CD4-positive, alpha-beta memory T cell (primary cell): ENCODE measurements at places on chromosomes 4 and X. TPM values are rescaled to one million over a fixed set of nuclear protein-coding genes. Genes with fewer than 3 reads are reported as not detected.

GRCh38 chr4:120434756-120435155, 368.1 kb upstream of the MAD2L1 start:
- H3K4me1 ChIP-seq = no peaks in the 10 kb centered on the region
- H3K4me3 ChIP-seq = no peak overlapping the region
- no peaks in the 10 kb centered on the region for H3K27me3 ChIP-seq
- no peak overlapping the region for H3K27ac ChIP-seq

Gene RWDD4
- total RNA-seq = 13.8 TPM

Gene ARMCX5
- total RNA-seq = 10.1 TPM

DNA sequence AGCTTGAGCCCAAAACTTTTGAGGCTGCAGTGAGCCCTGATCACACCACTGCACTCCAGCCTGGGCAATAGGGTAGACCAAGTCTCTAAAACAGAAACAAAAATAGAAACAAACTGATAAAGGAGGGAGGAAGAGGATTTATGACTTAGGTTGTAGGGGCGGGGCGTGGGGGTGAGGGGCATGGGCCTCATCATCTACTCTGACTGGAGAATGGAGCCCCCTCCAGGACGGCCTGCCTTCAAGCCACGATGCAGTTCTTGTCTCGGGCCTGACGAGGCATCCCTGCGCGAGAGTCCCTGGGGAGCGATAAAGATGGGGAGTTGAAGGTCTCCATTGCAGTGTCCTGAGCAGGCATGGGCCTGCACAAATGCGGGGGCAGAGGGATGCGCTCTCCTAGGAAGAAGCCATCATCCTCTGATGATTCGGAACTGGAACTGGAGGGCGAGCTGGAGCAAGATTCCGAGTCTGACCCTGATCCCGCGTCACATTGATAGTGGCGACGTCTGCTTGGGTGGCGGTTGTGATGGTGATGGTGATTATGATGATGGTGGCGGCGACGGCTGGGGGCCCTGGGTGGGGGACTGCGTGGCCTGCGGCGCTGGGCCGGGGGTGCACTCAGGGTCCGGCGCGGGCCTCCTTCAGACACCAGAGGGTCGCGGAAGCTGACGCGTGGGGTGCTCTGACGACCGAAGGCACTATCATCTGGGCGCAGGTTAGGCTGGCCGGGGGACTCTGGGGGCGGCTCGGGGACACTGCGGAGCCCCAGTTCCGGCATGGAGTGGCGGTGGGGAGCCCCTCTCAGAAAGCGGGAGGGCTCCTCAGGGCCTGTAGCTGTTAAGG, 4.0 kb downstream of the PLP2 start:
- no peak for DNase-seq
- no peak overlapping the region for H3K27ac ChIP-seq
- peaks cover 15% of the 10 kb centered on the region for H3K4me1 ChIP-seq
- peaks cover 10% of the 10 kb centered on the region for H3K36me3 ChIP-seq
- H3K4me3 ChIP-seq = no peak overlapping the region

Gene NSUN7
- not detected for total RNA-seq

- H3K27me3 ChIP-seq = no peaks in the 10 kb centered on the region
- DNase-seq = no peak
- H3K4me1 ChIP-seq = no peaks in the 10 kb centered on the region
- H3K4me3 ChIP-seq = no peak overlapping the region
Measured at GRCh38 chr4:86870442-86871069, 21.4 kb upstream of the SLC10A6 start.

Gene FAM114A1
- 0.09 TPM for total RNA-seq

- H3K4me1 ChIP-seq = no peaks in the 10 kb centered on the region
- no peaks in the 10 kb centered on the region for H3K27me3 ChIP-seq
- no peak for DNase-seq
- no peak overlapping the region for H3K27ac ChIP-seq
Measured at GRCh38 chr4:129821073-129821472, 725.1 kb downstream of the C4orf33 start.

Gene SCOC
- total RNA-seq = 21.8 TPM

Gene FOXR2
- not detected for total RNA-seq

Gene FRG2
- total RNA-seq = not detected

GRCh38 chrX:132648895-132649294, 160.1 kb upstream of the MBNL3 start:
- no peaks in the 10 kb centered on the region for H3K36me3 ChIP-seq
- no peak overlapping the region for H3K4me3 ChIP-seq
- no peak overlapping the region for H3K27ac ChIP-seq
- H3K27me3 ChIP-seq = no peaks in the 10 kb centered on the region

GRCh38 chr4:125303821-125304220, 10.9 kb upstream of the FAT4 start:
- no peaks in the 10 kb centered on the region for H3K4me1 ChIP-seq
- no peaks in the 10 kb centered on the region for H3K36me3 ChIP-seq
- H3K27ac ChIP-seq = no peak overlapping the region
- no peak overlapping the region for H3K4me3 ChIP-seq

DNA sequence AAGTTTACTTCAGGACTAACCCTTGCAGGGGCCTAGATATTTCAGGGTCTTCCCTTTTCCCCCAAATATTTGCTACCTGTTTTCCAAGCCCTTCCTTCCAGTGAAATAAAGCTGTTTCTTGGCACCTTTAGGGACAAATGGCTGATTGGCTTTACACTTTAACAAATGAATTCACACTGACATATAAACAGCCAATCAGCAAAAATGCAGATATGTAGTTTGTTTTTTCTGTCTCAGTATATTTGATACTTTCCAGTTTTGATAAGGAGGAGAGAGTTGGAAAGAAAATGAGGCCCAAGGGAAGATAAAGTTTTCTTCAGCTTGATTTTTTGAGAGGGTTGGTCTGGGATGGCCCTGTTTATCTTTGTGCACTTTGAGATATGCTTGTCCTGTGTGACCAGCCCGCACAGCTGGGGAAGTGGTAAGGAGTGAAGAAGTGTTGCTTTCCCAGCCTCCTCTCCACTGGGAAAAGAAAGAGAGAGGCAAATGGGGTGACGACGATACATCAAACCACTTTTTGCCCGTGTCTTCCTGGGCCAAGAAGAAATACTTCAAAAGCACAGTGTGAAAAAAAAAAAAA, 67.5 kb downstream of the MGST2 start:
- no peak overlapping the region for H3K27ac ChIP-seq
- peaks cover 14% of the 10 kb centered on the region for H3K4me1 ChIP-seq
- H3K4me3 ChIP-seq = no peak overlapping the region

GRCh38 chr4:176433983-176434382, 114.2 kb downstream of the SPCS3 start:
- no peak for DNase-seq
- H3K4me3 ChIP-seq = no peak overlapping the region
- H3K36me3 ChIP-seq = no peaks in the 10 kb centered on the region
- no peaks in the 10 kb centered on the region for H3K27me3 ChIP-seq

GRCh38 chrX:72685810-72686456, 28.2 kb downstream of the PHKA1 start:
- H3K4me3 ChIP-seq = no peak overlapping the region
- H3K27me3 ChIP-seq = no peaks in the 10 kb centered on the region
- no peak overlapping the region for H3K27ac ChIP-seq

- H3K27ac ChIP-seq = no peak overlapping the region
- no peaks in the 10 kb centered on the region for H3K4me1 ChIP-seq
- DNase-seq = no peak
- no peak overlapping the region for H3K4me3 ChIP-seq
- no peaks in the 10 kb centered on the region for H3K36me3 ChIP-seq
Measured at GRCh38 chr4:3283483-3283882, 9.3 kb upstream of the RGS12 start.

Gene XG
- total RNA-seq = 0.32 TPM

DNA sequence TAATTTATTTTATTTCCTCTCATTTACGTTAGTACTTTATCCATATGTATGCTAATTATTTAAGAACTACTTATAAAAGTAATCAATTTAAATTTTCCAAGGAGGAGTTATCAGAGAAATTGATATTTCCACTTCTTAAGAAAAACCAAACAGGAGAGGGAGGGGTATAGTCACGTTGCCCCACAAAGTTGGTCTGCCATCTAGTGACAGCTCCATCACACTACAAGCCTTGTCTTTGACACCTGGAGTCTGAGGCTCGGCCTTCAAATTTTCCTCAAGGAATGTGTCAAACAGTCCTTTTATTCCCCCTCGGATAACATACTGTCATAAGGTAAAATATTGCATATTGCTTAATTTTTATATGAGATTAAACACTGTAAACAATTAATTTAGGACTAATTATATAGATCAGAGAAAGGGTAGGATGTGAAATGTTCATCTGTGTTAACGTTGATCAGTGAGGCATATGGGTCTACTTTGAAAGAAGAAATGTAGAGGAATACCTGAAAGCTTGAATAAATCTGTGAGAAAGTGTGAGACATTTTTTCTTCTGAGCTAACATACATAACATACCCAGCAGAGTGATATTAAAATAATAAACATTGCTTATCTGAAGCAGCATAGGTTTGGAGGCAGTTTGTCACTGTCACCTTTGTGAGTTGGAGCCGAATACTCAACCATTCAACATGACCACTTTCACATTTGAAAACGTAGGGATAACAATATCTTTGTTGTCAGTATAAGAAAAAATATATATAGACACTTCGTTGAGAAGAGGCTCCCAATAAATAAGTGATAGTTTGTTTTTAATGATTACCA, 114.4 kb downstream of the GLRA3 start:
- no peak overlapping the region for H3K27ac ChIP-seq
- no peaks in the 10 kb centered on the region for H3K36me3 ChIP-seq
- no peak overlapping the region for H3K4me3 ChIP-seq
- no peaks in the 10 kb centered on the region for H3K4me1 ChIP-seq

GRCh38 chr4:102614801-102615200, 113.6 kb downstream of the NFKB1 start:
- no peaks in the 10 kb centered on the region for H3K27me3 ChIP-seq
- H3K4me1 ChIP-seq = peaks cover 67% of the 10 kb centered on the region
- peak; percentile 39 for DNase-seq
- H3K4me3 ChIP-seq = peak overlapping the region; percentile 48
- H3K36me3 ChIP-seq = peaks cover 41% of the 10 kb centered on the region

- H3K27ac ChIP-seq = no peak overlapping the region
- H3K36me3 ChIP-seq = no peaks in the 10 kb centered on the region
- peaks cover 36% of the 10 kb centered on the region for H3K4me1 ChIP-seq
- H3K4me3 ChIP-seq = no peak overlapping the region
- H3K27me3 ChIP-seq = no peaks in the 10 kb centered on the region
Measured at GRCh38 chrX:132491191-132491590, 2.4 kb upstream of the MBNL3 start.

Gene IL3RA
- total RNA-seq = 0.53 TPM

- no peaks in the 10 kb centered on the region for H3K36me3 ChIP-seq
- no peak for DNase-seq
- no peak overlapping the region for H3K27ac ChIP-seq
- no peak overlapping the region for H3K4me3 ChIP-seq
- H3K27me3 ChIP-seq = no peaks in the 10 kb centered on the region
Measured at GRCh38 chrX:123267220-123267619, 83.1 kb downstream of the GRIA3 start.

- no peak overlapping the region for H3K27ac ChIP-seq
- H3K27me3 ChIP-seq = no peaks in the 10 kb centered on the region
- H3K36me3 ChIP-seq = no peaks in the 10 kb centered on the region
- no peak overlapping the region for H3K4me3 ChIP-seq
Measured at GRCh38 chr4:130172156-130172555, 1076.2 kb downstream of the C4orf33 start.

- no peak overlapping the region for H3K27ac ChIP-seq
- DNase-seq = no peak
- no peaks in the 10 kb centered on the region for H3K4me1 ChIP-seq
- no peaks in the 10 kb centered on the region for H3K27me3 ChIP-seq
Measured at GRCh38 chr4:141840299-141840986, 204.1 kb downstream of the IL15 start.

Gene SHROOM4
- total RNA-seq = not detected

- H3K27me3 ChIP-seq = no peaks in the 10 kb centered on the region
- H3K4me1 ChIP-seq = peaks cover 3% of the 10 kb centered on the region
- DNase-seq = no peak
- peaks cover 8% of the 10 kb centered on the region for H3K36me3 ChIP-seq
Measured at GRCh38 chr4:15031993-15032675, 29.9 kb downstream of the CPEB2 start.

GRCh38 chr4:119626943-119627266, 1.7 kb downstream of the PDE5A start:
- no peak overlapping the region for H3K4me3 ChIP-seq
- no peak for DNase-seq
- H3K27ac ChIP-seq = no peak overlapping the region
- peaks cover 16% of the 10 kb centered on the region for H3K4me1 ChIP-seq
- no peaks in the 10 kb centered on the region for H3K36me3 ChIP-seq

Gene SPANXN4
- not detected for total RNA-seq

DNA sequence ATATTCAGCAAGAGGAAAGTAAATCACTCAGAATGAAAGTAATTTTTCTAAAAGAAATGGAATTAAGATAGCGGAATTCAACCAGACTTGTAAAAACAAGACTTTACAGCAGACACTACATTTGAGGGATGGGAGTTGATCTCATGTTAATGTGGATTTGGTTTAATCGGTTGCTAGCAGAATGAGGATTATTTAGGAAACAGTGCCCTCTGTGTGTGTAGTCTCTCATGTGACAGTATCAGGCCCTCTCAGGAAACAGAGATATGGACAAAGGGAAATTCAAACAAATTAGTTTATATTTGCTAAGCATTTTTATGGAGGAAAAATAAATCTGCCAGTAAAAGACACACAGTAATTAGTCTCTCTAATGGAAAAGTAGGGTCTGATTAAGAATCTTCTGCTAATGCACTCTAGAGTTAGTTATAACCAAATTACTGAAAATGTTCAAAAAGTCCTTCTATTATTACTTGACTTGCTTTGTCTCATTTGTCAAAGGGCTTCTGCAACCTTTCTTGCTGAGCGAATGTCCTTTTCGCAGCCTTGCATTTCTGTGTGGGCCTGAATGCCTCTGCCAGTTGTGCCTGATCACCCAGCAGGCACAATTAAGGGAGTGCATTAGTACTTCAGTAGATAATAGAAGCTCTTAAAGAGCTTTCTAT, 1282.3 kb upstream of the TENM3 start:
- DNase-seq = no peak
- no peaks in the 10 kb centered on the region for H3K27me3 ChIP-seq
- H3K27ac ChIP-seq = no peak overlapping the region
- H3K4me3 ChIP-seq = no peak overlapping the region

DNA sequence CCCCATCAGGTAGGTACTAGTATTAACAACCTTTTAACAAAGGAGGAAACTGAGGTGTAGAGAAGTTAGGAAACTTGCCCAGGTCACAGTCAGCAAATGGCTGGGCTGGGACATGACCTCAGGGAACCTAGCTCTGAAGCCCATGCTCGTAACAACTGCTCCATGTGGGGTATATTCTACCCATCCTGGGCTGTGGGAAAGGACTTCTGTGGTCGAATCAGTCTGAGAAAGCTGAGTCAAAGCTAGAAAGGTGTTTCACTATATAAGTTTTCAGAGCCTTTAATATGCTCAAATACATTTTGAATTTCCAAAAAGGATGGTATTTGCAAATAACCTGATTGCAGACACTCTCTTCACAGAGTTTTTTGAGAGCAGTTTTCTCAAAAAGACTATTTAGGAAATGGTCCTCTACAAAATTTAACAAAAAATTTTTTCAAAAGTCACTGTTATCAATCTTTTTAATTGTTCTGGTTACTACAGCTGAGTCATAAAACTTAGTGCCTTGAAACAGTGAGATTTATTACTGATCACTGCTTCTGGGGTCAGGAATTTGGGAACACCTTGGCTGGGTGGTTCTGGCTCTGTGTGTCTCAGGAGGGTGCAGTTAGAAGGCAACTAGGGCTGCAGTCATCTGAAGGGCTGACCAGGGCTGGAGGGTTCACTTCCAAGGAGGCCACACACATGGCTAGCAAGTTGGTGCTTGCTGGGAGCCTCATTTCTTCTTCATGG, 53.6 kb downstream of the NSG1 start:
- peaks cover 16% of the 10 kb centered on the region for H3K36me3 ChIP-seq
- no peak overlapping the region for H3K27ac ChIP-seq
- no peaks in the 10 kb centered on the region for H3K4me1 ChIP-seq
- no peak overlapping the region for H3K4me3 ChIP-seq
- no peak for DNase-seq

GRCh38 chr4:183830438-183830985, 74.6 kb upstream of the STOX2 start:
- H3K4me1 ChIP-seq = peaks cover 12% of the 10 kb centered on the region
- H3K36me3 ChIP-seq = no peaks in the 10 kb centered on the region
- DNase-seq = no peak
